ELF-1 (cell line): ENCODE measurements at places on chromosomes 2 and 18.

GRCh38 chr2:10345813-10346212, 43.1 kb downstream of the HPCAL1 start:
- no peak for DNase-seq

GRCh38 chr2:2324565-2325101, 6.4 kb downstream of the MYT1L start:
- peak; percentile 32 for DNase-seq

DNA sequence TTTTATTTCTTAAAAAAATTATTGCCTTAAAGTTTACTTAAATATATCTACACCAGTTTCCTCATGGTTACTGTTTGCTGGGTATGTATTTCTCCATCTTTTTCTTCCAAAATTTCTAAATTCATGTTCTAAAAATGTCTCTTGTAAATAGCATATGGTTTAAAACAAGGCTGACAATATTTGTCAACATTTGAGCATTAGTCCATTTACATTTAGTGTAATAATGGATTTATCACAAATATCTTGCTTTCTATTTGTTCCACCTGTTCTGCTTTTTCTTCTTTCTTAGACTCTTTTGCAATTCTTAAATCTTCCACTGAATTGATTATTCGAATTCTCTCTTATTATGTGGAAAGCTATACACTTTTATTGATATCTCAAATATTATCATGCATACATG, 87.7 kb upstream of the SMAD7 start:
- DNase-seq = no peak

- DNase-seq = no peak
These were observed 100.4 kb upstream of the GPR45 start for GRCh38 chr2:105141099-105141614.

DNA sequence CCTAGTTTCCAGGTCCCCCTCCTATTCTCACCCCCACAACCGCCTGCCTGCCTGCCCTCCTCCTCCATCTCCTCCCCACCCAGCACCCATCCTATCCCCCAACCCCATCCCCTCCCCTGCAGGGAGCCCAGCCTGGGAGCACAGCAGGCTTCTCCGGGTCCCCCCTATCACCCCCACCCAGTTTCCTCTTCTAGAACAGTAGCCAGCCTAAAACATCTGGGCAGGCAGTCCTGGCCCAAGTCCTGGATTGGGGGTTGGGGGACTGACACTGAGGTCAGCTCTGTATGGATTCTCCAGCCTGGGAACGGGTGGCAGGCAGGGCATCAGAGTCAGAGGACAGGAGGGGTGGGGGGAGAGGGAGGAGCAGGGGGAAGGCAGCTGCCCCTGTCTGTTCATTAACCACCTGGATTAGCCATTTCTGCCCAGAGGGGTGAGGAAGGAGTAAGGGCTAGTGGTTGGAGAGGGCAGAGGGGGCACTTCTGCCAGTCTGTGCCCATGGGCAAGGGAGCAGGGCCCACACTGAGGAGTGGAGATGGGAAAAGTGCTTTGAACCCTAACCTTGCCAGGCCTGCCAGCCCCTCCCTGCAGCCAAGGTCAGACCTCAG, 60.0 kb downstream of the TNS1 start:
- DNase-seq = no peak

- no peak for DNase-seq
These were observed 59.8 kb downstream of the EPAS1 start for GRCh38 chr2:46356991-46357390.

GRCh38 chr2:25129901-25130520, 38.4 kb downstream of the POMC start:
- DNase-seq = no peak

DNA sequence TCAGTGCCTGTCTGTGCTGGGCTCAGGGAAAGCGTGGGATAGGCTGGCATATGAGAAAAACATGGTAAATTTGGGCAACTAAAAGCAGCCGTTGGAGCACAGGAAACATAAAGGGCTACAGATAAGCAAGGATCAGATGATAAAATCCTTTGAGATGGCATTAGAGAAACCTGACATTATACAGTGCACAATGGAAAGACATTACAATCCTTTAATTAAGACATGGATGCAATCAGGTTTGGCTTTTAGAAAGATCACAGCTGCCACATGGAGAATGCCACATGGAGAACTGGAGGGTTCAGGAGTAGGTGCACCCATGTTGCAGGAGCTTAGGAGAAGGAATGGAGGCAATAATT, 117.3 kb downstream of the CDC42EP3 start:
- no peak for DNase-seq

DNA sequence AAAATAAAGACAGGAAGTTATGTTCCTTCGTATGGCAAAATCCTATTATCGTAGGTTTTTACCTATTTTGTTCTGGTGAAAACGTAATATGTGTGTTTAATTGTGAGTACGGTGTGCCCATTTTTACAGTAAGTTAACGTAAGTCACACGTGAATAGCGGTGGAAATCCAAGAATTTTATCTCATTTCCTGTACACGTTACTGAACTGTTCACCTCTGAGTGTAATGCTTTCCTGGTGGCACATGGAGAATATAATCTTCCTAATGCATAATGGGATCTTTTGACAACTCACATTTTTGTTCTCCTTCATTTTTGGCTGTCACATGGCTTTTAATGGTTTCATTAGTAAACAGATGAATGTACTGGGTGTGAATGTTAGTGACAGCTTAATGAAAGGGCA, 28.2 kb downstream of the BCL2L11 start:
- DNase-seq = no peak

DNA sequence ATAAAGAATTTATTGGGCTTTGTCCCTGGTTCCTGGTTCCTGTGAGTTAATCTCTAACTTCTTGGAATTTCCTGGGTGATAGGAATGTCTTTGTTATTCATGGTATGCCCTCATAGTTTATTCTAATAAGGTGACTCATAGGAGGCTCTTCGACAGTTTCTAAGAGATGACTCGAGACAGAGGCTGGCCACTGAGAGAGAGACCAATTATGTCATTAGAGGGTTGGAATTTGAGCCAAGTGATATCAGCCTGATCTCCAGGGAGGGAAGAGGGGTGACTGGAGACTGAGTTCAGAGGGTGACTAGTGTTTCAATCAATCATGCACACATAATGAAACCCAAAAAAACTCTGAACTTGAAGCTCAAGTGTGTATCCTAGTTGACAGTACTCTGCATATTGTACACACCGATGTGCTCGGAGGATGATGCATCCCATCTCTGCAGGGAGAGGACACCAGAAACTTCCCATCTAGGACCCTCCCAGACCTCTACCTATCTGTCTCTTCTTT, 185.7 kb downstream of the MTCL1 start:
- peak; percentile 86 for DNase-seq

GRCh38 chr2:135799738-135800137, 37.2 kb downstream of the LCT start:
- no peak for DNase-seq

- peak; percentile 78 for DNase-seq
These were observed 84.1 kb upstream of the ACKR3 start for GRCh38 chr2:236485519-236485918.

- no peak for DNase-seq
These were observed 33.0 kb downstream of the VAPA start for GRCh38 chr18:9946831-9947230.

GRCh38 chr2:189633392-189633811, 27.9 kb upstream of the ASNSD1 start:
- no peak for DNase-seq

DNA sequence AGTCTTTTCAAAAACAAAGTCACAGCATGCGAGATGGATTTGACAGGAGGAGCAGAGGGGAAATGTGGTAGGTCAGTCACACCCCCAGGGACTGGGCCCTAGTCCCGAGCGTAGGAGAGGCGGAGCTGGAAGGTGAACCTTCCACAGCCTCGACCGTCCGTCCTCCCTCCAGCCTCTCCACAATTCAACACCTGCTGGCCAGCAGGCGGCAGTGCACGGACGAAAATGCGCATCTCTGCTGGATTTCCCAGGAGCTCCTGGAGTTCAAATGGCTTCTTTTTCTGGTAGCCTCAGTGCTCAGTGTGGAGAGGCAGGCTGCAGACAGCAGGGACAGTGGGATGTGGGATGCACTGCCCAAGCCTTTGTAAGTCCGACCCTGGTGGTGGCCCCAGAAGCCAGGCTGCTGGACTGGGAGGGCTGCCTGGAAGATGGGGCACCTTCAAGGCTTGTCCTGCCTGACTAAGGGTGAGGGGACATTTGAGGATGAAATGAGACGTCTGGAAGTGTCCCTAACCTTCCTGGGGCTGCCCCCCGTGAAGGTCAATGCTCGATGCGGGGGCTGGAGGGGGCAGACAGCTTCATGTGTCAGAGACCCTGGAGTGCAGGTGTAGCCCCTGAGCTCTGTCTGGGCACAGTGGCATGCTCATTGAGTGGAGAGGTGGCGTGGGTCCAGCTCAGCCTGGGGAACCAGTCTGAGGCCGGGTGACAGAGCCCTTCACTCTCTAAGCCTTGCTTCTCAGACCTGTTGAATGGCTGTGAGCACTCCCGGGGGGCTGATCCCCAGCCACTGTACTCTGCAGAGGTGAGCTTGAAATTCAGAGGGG, 189.5 kb downstream of the TFCP2L1 start:
- peak; percentile 88 for DNase-seq

DNA sequence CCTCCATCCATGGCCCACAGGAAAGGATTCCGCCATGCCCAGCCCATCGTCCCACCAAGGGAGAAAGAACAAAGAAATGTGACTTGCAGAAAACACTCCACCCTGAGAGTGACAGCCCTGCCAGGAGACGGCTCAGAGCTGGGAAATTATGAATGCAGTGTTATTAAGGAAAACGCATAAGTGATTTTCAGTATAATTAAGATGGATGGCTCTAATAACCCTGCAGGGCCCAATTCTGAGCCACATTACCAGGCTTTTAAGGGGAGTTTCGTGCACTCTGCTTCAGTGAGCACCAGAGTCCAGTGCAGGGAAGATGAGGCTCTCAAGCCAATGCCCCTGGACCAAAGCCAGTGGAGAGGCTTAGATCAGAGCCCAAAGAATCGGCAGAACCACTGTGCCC, 10.6 kb upstream of the TEX51 start:
- no peak for DNase-seq

GRCh38 chr2:172084395-172084644, 987 bp upstream of the DLX1 start:
- no peak for DNase-seq

GRCh38 chr18:56659111-56659510, 8.0 kb downstream of the WDR7 start:
- DNase-seq = no peak

- DNase-seq = no peak
These were observed 595 bp upstream of the HDHD2 start for GRCh38 chr18:47150824-47151366.

- DNase-seq = no peak
These were observed 106.2 kb downstream of the RTP5 start for GRCh38 chr2:241975593-241976284.

- DNase-seq = peak; percentile 70
These were observed 16.7 kb downstream of the PDCD1 start for GRCh38 chr2:241842067-241842415.

DNA sequence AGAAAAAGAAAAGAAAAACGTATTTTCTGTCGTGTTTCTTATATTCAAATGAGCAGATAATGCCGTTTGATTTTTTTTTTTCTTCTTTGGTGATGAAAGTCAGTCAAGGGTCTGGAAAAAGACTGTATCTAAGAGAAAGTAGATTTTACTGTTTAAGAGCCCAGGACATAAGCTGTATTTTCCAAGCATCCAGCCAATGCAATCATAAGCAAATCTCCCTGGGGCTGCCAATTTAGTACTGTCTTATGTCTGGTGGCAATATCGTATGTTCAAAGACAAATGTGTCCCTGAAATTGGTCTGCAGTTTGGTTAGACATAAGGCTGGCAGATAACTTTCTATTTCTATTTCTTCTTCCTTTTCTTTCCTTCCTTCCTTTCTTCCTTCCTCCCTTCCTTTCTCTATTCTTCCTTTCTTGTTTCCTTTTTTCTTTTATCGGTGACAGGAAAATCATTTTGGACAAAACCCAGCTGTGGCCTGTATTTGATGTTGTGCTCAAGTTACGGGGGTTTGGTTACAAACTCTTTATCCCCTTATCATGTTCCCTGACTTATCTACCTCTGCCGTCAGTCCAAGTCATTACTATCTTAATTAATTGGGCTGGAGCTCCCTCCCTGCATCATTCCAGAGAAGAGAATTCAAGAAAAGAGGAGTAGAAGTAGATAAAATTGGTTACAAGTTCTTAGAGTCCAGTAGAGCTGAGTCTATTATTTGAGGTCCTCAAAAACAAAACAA, 683.4 kb upstream of the FSHR start:
- DNase-seq = no peak

DNA sequence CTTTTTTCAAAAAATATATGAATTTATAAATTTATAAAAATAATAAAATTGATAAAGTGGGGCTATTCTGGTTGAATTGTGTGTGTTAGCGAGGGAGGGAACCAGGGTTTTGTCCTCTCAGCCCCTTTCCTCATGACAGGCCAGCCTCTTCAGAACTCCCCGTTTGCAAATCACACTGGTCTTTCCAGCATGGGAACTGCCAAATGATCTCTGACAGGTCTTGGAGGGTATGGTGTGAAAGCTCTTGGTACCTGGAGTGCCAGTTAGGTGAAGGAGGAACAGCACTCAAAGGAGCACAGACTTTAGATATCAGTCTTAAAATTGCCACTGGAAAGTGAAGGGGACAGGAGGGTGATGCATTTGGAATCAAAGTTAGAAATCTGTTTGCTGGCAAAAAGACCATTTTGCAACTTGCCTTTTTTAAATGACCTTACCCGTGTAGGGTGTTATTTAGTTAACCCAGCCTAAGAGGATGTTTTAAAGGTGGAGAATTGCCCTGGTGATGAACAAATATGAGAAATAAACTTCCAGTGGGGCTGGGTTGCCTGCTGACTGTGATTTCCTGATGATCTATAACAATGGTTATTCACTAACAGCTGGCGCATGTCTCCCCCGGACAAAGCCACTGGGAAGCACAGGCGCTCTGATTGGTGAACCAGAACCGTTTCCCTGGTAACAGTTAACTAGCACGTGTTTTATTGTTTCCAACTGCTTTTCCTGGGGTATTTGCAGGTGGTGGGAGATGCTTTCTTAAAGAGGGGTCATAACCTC, 85.3 kb upstream of the EFEMP1 start:
- DNase-seq = peak; percentile 52

- no peak for DNase-seq
These were observed 45.5 kb downstream of the RNF152 start for GRCh38 chr18:61847164-61847791.

DNA sequence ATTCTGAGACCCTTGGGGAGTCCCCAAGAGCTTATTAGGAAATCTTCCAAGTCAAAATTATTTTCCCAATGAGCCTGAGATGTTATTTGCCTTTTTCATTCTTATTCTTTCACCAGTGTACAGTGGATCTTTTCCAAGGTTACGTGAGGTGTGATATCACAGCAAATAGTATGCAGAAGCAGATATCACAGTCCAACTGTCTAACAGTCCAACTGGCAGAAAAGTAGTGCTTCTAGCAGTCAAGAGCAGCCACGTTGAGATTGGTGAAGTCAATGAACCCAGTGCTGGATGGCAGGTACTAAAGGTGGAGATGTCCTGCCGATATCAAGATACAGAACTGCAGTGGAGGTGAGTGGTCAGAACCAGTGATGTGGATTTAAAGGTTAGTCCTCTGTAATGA, 78.9 kb upstream of the ZNF397 start:
- DNase-seq = no peak
